ENCODE measurements at places on chromosomes 6 and 20.

GRCh38 chr6:112010328-112010727 is 43.6 kb upstream of the CCN6 start:
- peak; percentile 32 for DNase-seq

- DNase-seq = no peak
Measured at GRCh38 chr6:127403636-127404035, 55.6 kb downstream of the KIAA0408 start.

DNA sequence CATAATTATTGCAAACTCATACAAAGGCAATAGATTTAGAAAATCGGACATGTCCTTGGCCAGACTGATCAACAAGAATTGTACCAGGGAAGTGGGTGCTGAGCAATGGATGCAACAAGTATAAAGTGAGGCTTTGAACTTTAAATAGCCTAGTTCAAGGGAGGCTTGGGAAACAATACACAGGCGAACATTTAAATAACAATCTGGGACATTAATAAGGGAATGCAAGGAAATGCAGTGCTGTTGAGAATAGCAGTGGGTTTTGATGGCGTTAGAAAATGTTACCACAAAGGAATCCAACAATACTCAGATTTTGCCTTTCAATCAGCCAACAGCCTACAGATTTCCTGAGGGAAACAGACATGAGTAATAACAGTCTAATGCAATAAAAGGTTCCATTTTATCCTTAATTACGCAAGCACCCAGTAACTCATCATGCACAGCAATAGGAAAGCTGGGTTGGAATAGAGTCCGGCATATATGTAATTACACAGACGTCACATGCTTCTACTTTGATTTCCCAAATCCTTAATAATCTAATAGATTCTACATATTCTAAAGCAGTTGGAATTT is 134.6 kb downstream of the PHACTR1 start:
- DNase-seq = peak; percentile 29

- peak; percentile 64 for DNase-seq
Measured at GRCh38 chr6:165889636-165890403, 226.8 kb upstream of the PDE10A start.

- DNase-seq = peak; percentile 62
Measured at GRCh38 chr6:104689551-104690205, 170.0 kb downstream of the HACE1 start.

GRCh38 chr6:16901782-16902181 is 140.5 kb upstream of the ATXN1 start:
- DNase-seq = peak; percentile 90

GRCh38 chr20:63106108-63106764 is 99.5 kb upstream of the BHLHE23 start:
- DNase-seq = peak; percentile 25

DNA sequence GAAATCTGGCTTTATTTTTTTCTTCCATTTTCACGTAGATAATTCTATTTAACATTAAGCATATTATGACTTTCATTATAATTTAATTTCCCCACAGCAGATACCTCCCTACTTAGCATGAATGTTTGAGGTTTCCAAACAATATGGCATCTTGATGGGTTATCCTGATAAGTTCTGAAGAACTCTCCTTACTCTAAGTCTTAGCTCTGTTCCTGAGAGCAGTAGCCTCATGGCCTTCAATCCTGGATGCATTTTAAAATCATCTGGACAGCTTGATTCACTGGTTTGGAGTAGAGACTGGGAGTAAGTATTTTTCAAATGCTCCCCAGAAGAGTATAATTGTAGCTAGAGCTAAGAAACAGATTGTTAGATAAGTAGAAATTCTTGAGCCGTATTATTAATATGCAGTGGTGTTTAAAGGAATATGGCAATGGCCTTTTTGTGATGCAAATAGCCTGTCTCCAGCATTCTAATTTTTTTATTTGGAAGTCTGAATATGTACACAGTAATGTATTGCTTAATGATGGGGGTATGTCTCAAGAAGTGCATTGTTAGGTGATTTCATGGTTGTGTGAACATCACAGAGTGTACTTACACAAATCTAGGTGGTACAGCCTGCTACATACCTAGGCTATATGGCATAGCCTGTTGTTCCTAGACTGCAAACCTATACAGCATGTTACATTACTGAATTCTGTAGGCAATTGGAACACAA is 110.5 kb upstream of the EEF1E1 start:
- no peak for DNase-seq

GRCh38 chr6:63467247-63467954 is 104.9 kb upstream of the LOC128125822 start:
- no peak for DNase-seq

DNA sequence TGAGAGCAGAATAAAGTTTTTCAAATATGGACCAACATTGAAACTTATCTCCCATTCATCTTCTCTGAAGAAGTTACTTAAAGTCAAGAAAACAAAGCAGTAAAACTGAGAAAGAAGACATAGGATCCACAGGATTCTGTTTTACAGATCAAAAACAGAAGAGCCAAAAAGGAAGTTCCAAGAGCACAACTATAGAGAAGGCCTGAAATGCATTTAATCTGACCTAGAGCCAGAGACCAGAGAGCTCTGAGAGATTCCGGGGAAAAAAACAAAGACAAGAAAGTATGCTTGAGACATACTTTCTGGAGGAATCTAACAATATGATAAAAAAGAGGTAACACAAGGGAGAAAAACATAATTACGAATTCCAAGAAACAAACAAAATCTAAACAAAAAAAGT is 26.1 kb downstream of the SRPK1 start:
- peak; percentile 18 for DNase-seq

DNA sequence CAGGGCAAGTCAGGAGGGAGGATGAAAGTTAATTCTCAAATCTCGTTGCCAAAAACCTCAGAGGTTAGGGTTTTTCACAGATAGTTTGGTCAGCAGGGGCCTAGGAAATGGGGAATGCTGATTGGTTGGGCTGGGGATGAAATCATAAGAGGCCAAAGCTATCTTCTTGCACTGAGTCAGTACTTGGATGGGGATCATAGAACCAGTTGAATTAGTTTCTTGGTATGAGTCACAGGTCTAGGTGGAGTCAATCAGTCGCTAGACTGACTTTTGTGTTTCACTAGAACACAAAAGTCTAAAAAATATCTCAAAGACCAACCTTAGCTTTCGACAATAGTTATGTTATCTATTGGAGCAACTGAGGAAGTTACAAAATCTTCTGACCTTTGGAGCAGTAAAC is 368.5 kb downstream of the TBC1D32 start:
- DNase-seq = no peak

DNA sequence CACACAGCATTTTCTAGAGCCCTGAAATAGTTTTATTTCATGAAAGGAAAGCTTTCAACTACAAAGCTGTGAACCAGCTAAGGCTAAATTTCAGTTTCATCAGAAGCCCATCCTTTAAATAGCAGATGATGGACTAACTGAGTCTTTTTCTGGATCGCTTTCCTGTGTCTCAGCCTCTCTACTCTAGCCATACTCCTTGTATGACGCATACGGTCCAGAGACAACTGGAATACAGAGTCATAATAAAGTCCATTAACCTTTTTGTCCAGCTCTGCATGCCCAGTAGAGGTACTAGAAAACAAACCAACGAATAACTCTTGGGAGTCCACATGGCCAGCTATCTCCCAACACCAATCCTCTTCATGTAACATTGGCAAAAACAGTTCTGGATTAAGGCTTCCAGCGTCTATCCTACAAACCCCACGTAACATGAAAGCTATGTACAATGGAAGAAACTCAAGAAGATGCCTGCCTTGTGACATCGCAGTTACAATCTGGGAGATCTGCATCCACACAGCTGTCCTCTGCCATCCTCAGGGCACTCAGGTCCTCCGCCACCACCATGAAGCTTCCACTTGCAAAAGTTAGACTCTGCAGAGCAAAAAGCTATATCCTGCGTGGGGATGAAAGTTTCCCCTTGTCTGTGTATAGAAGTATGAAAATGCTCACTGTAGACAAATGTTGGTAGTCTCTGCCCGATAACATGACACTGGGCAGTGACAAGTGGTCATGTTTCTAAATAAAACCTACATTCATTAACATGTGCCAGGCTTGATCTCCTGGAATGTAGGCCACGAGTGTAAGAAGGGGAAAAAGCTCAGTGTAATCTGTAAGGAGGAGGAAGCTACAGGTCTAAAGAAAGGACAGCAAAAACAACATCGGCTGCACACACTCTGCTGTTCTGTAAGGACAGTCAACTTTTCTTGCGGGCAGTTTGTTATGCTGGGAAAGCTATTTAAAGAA is 360.4 kb downstream of the ESR1 start:
- no peak for DNase-seq

GRCh38 chr6:137165375-137166246 is 7.8 kb downstream of the IL22RA2 start:
- no peak for DNase-seq

DNA sequence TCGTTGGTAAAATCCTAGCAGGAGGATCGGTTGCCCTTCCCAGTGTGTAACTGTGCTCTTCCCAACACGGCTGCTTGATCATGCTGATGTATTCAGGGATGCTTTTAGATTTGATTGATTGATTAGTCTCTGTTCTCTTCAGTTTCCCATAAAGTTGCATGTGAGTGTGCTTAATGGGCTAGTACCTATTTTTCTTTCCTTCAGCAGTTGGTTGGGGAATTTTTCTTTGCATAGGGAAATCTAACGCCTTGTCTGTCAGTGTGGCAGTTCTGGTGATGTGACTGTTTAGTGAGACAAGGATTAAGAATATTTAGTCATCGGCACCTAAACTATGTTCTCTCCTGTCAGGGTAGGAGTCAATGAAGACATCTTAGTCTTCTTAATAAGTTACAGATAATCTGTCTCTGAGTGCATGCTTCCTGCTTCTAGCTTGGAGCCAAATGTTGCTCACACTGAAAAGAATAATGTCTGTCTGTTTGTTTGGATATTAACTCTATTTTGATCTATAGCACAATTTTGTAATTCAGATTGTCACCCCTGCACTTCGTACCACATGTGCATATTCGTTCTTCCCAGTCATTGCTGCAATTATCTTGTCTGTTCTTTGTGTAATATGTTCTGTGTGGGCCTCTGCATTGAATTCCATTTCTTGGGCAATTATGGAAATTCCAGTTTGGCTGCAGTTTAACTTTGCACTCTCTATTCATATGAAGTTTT is 169.9 kb downstream of the EDN1 start:
- no peak for DNase-seq

DNA sequence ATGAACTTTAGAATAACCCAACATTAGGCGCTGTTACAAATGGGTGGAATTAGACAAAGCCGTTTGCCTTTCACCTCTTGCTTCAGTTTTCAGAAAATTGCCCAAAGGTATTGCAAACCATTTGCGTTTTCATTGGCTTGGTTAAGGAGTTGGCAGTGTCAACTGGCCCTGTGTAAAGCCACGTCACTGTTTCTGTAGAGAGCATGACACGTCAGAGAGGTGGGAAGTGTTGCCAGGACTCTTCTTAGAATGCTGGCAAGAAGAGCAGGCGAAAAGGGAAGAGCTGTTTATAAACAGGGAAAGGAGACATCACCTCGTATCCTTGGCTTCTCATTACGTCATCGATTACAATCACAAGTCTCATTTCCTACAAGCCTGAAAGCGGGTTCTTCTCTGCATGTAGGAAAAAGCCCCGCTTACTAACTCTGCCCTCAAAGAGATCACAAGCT is 4.2 kb upstream of the IRF4 start:
- peak; percentile 14 for DNase-seq

DNA sequence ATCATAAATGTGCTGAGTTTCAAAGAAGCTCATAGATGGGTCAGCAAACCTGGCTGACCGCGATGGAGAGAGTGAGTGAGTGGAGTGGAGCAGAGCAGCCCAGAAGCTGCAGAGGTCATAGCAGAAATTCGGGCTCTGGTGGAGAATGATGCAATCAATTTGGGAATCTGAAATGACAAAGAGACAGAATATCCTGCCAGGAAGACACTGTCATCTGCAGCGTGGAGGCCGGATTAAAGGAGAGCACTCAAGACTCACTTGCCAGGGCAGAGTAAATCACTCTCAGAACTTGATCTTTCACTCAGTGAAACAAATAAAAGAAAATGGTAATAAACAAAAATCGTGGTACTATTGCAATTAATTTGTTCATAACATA is 109.6 kb upstream of the RREB1 start:
- no peak for DNase-seq

DNA sequence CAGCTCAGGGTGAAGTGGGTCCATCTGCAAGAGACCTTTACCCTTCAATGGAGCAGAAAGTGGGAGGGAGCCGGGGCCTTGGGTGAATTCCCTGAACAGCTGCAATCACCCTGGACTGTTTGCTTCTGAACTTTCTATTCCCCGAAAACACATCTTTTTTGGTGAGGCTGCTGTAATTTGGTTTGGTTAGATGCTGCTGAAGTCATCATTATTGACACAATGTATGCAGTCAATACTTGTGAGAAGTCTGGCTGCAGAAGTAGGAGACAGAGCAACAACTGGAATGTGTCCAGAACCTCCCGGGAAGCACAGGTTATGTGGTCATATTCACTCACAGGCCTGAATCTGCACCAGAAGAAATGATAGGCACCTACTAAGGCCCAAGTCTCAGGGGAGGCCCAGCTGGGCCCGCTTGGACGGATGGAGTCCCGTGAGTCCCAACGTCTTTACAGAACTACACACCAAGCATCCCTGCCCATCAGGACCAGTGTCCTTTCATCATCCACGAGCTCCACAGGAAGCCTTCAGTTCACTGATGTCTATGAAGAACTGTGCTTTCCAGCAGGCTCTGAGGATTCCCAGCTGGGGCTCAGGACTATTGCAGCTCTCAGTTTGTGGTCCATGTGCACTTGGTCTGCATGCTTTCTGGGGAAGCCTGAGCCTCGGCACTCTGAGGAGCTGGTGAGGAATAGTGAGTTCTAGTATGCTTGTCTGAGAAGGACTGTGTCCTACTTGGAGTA is 177.6 kb downstream of the THBS2 start:
- DNase-seq = peak; percentile 22

DNA sequence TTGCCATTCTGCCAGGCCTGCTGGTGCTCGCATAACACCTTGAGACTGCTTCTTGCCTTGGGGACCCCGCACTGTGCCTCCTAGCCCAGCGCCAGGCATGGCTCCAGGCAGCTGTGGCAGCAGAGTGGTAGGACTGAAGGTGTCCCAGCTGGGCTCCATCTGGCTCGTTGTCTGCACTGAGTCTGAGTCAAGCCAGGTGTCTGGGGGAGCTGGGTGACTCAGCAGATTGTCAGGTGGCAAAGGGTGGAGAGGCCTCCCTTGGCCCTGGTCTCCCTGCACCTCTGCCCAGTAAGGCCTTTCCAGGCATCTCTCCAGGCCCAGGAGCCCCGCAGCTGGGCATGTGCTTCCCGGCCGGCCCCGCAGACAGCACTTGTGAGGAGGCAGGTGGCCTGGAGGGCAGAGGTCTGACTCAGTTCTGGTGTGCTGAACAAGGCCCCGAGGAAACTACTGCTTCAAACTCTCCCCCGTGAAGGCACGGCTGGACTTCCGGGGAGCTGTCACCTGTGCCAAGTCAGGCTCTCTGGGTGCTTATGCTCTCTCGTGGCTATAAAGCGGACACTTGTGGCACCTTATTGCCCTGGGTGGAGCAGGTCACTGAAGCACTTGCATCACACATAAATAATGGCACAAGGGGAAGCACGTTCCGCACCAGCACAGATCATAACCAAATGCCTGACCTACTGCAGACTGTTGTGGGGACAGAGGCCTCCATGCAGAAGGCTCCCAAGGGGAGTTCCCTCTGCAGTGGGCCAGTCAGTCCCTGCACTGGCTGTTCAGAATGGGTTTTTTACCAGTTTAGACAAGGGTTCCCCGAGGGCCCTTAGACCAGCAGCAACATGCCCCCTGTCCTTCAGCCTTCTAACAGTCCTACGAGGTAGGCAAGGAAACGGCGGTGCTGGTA is 27.5 kb downstream of the FOXC1 start:
- peak; percentile 33 for DNase-seq

Measured in cardiac fibroblast (primary cell).